H9 (cell line): ENCODE measurements at places on chromosomes 2 and 18.

- H3K4me3 ChIP-seq, result no peak overlapping the region
- no peaks in the 10 kb centered on the region for H3K27me3 ChIP-seq
- peaks cover 13% of the 10 kb centered on the region for H3K36me3 ChIP-seq
- H3K4me1 ChIP-seq, result no peaks in the 10 kb centered on the region
- H3K27ac ChIP-seq, result no peak overlapping the region
- no peak for DNase-seq
Measured at GRCh38 chr2:216469661-216470060, 29.0 kb upstream of the RPL37A start.

DNA sequence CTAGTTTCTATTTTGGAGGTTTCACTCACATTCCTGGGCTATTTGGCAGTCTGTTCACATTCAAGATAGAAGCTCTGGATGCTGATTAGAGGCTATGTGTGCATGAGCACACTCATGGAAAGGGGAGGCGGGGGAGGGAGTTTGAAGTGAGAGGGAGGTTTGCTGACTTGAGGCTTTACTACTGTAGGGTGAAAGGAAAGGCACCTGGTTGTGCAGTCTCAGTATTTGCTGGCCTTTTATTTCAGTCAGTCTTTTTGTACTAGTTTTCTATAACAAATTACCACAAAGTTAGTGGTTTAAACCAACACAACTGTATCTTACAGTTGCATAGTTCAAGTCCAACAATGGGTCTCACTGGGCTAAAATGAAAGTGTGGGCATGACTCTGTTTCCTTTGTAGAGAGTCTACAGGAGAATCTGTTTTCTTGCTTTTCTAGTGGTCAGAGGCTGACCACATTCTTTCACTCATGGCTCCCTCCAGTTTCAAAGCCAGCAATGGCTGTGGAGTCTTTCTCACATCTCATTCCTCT, 47.7 kb upstream of the NR4A2 start:
- DNase-seq, result no peak
- no peak overlapping the region for H3K27ac ChIP-seq
- no peaks in the 10 kb centered on the region; the same call in 1 of the 2 replicates for H3K4me1 ChIP-seq
- no peak overlapping the region for H3K4me3 ChIP-seq
- H3K27me3 ChIP-seq, result no peaks in the 10 kb centered on the region

- no peak for DNase-seq
- H3K36me3 ChIP-seq, result no peaks in the 10 kb centered on the region
- no peaks in the 10 kb centered on the region for H3K27me3 ChIP-seq
- H3K4me3 ChIP-seq, result no peak overlapping the region
- H3K27ac ChIP-seq, result no peak overlapping the region
Measured at GRCh38 chr18:48740068-48740440, 201.2 kb downstream of the CTIF start.

GRCh38 chr2:137467246-137467862, 496.9 kb upstream of the HNMT start:
- H3K27ac ChIP-seq, result no peak overlapping the region
- H3K4me3 ChIP-seq, result no peak overlapping the region
- H3K36me3 ChIP-seq, result no peaks in the 10 kb centered on the region
- peak; percentile 57 for DNase-seq
- H3K4me1 ChIP-seq, result no peaks in the 10 kb centered on the region; the same call in 1 of the 2 replicates
- no peaks in the 10 kb centered on the region for H3K27me3 ChIP-seq
